SK-N-SH treated with all-trans-retinoic acid at 6 μM for 48 hours (cell line): ENCODE measurements at places on chromosomes 6 and 20.

- no peak for ATAC-seq
These were observed 132.5 kb downstream of the OLIG3 start for GRCh38 chr6:137361701-137362100.

DNA sequence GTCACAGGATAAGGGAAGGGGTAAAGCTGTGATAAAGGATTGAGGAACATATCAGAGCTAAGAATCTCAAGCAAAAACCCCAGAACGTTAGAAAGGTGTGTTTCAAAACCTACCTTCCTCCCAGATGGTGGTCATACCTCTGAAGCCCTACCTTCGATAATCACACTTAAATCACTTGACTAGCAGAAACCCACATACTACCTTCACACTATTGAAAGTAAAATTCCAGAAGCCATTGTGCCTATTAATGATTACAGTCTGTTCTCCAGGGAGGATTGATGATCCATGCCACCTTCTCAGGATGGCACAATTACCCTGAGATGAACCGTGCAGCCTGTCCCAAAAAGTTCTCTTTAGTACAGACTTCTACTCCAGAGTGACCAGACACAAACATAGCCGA is 72.3 kb upstream of the SOX4 start:
- no peak for ATAC-seq

GRCh38 chr20:22098511-22098910 is 393.0 kb downstream of the PAX1 start:
- no peak for ATAC-seq

DNA sequence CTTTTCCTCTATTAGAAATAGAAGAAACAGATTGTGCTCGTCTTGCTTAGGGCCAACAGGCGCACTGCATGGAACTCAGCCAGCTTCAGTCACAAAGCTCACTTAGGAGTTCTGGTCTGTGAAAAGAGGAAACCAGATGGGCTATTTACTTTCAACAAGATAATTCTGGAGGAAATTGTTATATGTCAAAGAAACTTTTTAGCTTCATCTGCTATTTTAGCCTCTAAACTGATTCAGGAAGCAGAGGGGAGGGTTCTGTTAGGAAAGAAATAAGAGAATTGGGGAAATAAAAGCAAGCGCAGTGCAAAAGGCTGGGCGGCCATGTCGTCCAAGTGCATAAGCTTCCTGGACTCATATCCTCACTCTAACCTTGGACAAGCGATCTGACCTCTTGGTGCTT is 21.3 kb downstream of the PRKN start:
- ATAC-seq, result no peak

- no peak for ATAC-seq
These were observed 64.3 kb downstream of the ZFP64 start for GRCh38 chr20:52127309-52127708.

DNA sequence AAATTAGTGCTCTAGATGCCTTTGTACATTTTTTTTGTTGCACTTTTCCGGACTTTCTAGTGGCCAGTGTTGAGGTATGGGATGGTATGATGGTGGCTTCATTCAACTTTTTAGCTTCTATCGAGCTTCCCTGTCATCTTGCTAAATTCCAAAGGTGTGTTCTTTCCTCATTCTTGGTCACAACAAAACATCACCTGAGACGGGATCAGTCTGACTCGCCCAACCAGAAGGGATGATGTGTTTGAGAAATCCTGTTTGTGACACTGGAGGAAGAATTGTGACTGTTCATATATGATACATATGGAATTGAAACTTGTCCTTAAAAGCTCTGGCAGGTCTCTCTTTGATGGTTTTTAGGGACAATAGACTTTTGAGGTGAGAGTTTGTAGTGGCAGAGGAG is 33.8 kb downstream of the KCNS1 start:
- no peak for ATAC-seq

- no peak for ATAC-seq
These were observed 185.6 kb upstream of the EPHA7 start for GRCh38 chr6:93604951-93605350.
